ENCODE measurements at places on chromosomes 16 and 17. TPM values are rescaled to one million over a fixed set of nuclear protein-coding genes. Genes with fewer than 3 reads are reported as not detected.

The C16orf96 gene
- total RNA-seq = not detected

The CCDC200 gene
- total RNA-seq = not detected

The SKAP1 gene
- not detected for total RNA-seq

The NPIPB4 gene
- total RNA-seq = 78.6 TPM

The KRT16 gene
- not detected for total RNA-seq

The CTRB2 gene
- total RNA-seq = 5.1 TPM

The CCDC154 gene
- 0.22 TPM for total RNA-seq

The TBC1D3D gene
- 0.24 TPM for total RNA-seq

The RBFOX1 gene
- total RNA-seq = not detected

The IRF8 gene
- 0.65 TPM for total RNA-seq

The HS3ST2 gene
- not detected for total RNA-seq

The SAMD14 gene
- 0.07 TPM for total RNA-seq

The TEX14 gene
- 0.09 TPM for total RNA-seq

The CARD14 gene
- total RNA-seq = not detected

The MYO1D gene
- 50.7 TPM for total RNA-seq

The CSH1 gene
- not detected for total RNA-seq

The AXIN2 gene
- total RNA-seq = 2.4 TPM

The C17orf78 gene
- not detected for total RNA-seq

The SARM1 gene
- total RNA-seq = 0.54 TPM

The CDH13 gene
- not detected for total RNA-seq

The IRX5 gene
- 2.6 TPM for total RNA-seq

The AKTIP gene
- total RNA-seq = 4.8 TPM

The MAP2K4 gene
- total RNA-seq = 11.1 TPM

The HBQ1 gene
- 102 TPM for total RNA-seq

The TMC5 gene
- 1.3 TPM for total RNA-seq

The TLCD3B gene
- total RNA-seq = 0.22 TPM

The MGRN1 gene
- 37.9 TPM for total RNA-seq

The HBM gene
- not detected for total RNA-seq

The UMOD gene
- not detected for total RNA-seq

Measured in K562 (cell line).